ENCODE measurements at places on chromosomes 7 and 10.

GRCh38 chr7:22732556-22733126 is 5.6 kb downstream of the IL6 start:
- DNase-seq = no peak

- DNase-seq = no peak
Measured at GRCh38 chr7:156956727-156957126, 7.2 kb downstream of the NOM1 start.

- peak; percentile 18 for DNase-seq
Measured at GRCh38 chr10:66882271-66882670, 43.6 kb upstream of the LRRTM3 start.

DNA sequence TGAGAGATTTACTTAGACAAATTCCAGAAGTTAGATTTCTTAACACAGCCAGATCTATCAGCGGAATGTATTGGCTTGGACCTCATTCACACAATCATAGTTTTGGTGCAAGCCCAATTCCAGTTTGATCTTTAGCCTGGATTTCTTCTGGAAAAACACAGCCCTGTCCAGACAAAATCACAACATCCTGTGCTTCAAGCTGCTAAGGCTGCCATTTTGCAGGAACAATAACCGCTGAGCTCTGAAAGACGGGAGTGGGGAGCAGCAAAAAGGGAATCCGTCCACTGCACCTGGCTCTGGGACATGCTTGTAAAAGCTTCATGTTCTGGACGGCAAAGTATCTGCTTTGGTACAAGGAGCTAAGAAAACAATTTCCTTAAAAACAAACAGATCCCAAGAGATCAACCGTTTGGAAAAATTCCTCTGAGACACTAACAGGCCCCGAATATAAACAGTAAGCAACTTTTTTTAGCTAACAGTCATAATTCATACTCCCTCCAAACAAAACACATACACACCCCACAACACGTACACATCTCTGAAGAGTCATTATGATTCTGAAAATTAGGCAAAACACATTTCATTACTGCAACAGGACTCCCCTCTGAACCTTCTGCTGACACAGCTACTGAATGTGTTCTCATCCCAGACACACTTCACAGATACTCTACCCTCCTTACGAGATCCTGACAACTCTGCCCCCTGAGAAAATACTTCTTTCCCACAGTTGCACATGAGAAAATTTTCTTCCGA is 32.4 kb downstream of the ITIH5 start:
- DNase-seq = no peak

- no peak for DNase-seq
Measured at GRCh38 chr10:3413937-3414666, 241.5 kb upstream of the PITRM1 start.
